ENCODE measurements at places on chromosomes 16 and 17.

GRCh38 chr17:45022655-45023339, 28.6 kb downstream of the DCAKD start:
- DNase-seq, result no peak

DNA sequence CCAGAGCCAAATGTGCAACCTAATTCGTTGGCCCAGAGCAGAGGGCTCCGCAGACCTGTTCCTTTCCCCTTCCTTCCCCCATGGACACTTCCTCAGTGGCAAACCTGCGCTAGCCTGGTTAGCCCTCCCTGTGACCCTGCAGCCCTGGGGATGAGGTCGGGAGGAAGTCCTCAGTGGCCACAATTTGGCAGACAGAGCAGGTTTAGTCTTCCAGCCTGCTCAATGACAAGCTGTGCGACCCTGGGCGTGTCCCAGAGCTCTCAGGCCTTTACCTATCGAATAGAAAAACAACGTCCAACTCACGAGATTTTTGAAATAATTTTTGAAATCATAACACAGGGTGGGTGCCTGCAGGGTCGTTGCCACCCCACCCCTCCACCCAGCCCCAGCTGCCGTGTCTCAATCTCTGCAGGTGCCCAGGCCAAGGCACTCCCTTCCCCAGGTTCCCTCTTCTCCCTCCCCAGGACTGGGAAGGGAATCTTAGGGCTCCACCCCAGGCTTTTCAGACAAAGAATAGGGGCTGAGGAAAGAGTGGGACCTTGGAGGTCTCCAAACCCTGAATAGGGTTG, 1.4 kb downstream of the HBM start:
- no peak for DNase-seq

- DNase-seq, result no peak
Measured at GRCh38 chr17:77756846-77757560, 201.5 kb upstream of the TNRC6C start.

DNA sequence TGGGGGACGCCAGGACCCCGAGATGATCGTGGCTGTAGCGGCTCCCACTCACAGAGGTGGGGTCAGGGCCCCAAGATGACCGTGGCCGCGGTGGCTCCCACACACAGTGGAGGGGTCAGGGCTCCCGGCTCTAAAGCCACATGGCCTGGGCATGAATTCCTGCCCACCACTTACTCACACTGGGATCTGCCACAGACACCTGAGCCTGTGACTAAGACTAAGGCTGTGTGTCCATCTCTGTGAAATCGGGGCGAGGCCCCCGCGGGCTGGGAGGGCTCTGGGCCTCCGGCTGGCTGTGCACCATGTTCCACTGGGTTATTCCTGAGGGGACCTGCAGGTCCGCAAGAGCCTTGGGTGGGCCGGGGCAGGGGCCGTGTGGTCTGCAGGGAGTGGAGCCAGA, 18.5 kb downstream of the ZFPM1 start:
- DNase-seq, result no peak

DNA sequence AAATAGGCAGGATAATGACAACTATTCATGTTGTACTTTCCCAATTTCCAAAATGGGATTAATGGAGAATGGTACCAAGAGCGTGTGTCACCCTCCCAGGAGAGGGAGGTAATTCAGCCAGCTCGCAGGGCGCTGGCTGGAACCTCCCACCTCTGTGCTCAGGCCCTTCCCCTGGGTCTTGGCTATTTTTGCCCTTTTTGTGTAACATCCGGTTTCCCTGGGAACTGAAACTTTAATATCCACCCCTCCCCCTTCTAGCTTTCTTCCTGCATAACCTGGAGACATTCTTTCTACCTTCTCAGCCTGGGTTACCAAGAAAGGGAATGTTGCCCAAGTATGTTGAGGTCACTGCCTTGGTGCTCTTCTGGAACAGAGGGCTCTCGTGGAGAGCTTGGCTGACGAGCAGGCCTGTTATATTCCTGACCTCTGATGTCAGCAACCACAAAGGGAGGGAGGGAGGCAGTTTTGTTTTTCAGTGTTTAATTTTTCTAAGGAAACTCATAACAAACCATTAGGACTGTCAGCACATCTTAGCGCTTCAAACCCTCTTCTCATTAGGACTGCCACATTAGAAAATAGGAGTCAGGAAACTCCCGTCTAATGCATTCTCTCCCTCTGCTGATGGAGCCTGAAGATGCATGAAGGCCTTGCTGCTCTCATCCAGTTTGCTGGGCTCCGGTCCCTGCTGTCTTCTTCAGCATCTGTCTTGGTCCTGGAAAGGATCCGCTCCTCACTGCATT, 25.6 kb downstream of the ITGB3 start:
- DNase-seq, result no peak

GRCh38 chr16:89048090-89048725, 45.4 kb upstream of the ACSF3 start:
- DNase-seq, result no peak

DNA sequence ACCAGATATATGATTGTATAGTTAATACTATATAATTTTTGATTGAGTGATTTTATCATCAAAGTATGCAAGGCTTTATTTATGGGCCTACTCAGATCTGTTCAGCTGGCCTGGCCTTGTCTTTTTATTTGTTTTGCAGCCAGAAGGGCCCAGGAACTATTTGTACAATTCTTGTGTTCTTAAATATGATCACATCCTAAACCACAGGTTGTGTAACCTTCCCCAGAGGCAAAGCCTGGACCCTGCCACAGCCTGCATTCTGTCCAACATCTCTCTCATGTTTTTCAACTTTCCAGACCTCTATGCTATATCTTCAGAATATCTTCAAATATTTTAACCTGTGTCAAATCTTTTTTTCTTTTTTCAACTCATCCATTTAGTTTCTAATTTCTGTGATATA, 410.4 kb upstream of the MON1B start:
- DNase-seq, result no peak

DNA sequence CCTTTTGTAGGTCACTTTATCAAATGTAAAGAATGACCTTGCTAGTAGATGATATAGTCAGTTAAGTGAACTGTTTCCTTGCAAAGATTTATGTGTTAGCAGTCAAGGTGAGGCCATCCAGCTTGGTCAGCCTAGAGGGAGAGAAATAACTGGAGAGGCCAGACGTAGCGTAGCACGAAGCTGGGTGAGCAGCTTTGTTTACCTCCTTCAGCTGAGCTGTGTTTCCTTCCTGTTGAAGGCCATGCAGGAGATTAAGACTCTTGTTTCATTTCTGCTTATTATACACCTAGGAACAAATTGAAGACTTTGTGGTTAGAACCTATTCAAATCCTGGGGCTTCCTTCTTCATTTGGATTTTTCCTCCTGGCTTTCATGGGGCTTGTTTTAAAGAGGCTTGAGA, 267.1 kb downstream of the PHKB start:
- DNase-seq, result no peak

- no peak for DNase-seq
Measured at GRCh38 chr17:64335486-64335885, 55.2 kb downstream of the PECAM1 start.

DNA sequence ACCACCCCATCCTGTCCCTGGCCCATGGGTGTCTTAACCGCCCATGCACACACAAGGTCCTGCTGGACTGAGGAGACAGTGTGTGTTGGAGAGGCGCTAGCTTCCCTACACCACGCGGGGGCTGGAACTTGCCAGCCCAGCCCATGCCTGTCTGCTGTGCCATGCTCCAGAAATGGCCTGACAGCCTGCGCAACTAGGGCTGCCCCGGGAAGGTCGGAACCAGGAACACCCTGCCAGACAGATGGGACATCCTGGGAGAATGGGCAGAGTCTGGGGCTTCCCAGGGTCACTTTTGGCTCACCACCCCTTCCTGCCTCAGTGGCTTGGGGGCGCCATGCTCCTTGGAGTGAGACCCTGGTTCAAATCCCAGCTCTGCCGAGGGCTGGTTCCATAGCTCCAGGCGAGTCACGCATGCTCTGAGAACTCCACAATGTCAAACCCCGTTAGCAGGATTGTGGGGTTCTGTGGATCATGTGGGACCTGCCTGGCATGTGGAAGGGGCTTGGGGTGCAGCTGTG, 36.2 kb downstream of the SREBF1 start:
- no peak for DNase-seq

- DNase-seq, result no peak
Measured at GRCh38 chr16:15489016-15489415, 54.6 kb downstream of the BMERB1 start.

DNA sequence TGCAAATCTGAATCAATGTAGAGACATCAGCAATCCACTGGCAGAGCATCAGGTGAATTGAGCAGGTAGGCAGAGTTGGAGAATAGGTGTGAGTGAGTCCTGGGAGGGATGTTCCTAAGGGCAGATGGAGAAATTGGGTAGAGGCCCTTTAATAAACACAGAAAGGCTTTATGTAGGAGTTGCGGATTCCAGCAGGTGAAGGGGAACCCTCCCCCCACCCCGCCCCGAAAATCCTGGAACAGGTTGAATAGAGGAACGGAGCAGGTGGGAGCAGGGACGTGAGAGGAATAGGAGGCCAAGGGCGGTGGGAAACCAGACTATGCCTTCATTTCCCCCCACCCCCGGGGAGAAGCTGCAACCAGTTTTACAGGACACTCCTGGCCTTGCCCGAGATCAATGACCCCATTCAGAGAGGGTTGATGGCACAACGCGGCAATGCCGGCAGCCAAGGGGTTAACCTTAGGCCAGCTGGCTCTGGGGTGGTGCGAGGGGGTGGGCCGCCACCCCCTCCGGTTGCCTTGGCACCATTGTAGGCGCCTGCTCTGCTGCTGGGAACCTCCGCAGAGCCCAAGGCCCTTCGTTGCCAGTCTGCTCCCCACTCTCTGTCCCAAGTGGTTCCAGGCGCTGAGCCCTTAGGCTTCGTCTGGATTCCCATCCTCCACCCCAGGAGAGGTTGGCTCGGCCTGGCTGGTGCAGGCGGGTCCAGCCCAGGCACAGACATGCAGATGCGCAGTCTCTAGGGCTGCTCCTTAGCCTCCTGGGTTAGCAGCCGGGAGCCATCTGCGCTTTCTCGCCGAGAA, 814 bp upstream of the RUNDC3A start:
- DNase-seq, result no peak

DNA sequence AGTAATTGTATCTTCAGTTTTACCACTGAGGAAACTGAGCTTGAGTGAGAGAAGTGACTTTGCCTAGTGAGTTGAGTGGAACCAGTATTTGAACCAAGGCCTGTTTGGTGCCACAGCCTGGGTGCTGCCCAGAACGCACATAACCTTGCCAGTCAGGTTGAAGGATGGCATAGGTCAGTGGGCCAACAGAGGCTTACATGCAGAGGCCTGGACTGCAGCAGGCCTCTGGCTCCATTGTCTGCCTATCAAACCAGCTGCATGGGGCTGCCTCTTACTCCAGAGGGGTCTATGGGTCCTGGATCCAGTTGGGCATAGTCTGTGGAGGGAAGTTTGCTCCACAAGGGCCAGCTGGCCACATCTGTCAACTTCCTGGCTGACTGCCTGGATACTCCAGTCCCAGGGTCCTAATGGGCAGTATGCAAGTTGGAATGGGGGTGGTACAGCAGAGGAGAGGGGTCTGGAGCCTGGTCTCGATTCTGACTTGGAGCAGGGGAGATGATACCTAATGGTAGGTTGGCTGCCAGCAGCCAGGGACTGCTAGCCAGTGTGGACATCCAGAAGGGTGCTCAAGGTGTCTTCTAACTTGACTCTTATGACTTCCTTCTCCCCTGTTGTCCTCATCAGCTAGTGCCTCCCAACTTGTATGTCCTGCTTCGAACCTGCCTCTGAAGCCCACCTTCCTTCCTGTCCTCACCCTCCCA, 11.1 kb upstream of the RNF112 start:
- DNase-seq, result no peak

DNA sequence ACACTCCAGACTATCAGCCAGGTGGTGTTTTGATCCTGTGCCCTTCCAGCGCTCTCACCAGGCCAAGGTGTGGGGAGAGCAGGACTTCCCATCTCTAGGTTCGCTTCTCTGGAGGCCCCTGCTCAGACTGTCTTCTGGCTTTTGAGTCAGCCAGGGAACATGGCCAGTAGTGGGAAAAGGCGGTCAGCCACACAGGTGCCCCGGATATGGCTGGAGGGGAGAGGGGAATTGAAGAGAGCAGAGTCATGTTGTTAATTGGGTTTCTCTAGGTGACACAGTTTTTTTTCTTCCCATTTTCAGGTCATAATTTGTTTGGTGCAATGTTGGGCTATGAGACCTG, 1.5 kb downstream of the MINK1 start:
- no peak for DNase-seq

GRCh38 chr17:64413513-64413912, 22.9 kb upstream of the PECAM1 start:
- no peak for DNase-seq

DNA sequence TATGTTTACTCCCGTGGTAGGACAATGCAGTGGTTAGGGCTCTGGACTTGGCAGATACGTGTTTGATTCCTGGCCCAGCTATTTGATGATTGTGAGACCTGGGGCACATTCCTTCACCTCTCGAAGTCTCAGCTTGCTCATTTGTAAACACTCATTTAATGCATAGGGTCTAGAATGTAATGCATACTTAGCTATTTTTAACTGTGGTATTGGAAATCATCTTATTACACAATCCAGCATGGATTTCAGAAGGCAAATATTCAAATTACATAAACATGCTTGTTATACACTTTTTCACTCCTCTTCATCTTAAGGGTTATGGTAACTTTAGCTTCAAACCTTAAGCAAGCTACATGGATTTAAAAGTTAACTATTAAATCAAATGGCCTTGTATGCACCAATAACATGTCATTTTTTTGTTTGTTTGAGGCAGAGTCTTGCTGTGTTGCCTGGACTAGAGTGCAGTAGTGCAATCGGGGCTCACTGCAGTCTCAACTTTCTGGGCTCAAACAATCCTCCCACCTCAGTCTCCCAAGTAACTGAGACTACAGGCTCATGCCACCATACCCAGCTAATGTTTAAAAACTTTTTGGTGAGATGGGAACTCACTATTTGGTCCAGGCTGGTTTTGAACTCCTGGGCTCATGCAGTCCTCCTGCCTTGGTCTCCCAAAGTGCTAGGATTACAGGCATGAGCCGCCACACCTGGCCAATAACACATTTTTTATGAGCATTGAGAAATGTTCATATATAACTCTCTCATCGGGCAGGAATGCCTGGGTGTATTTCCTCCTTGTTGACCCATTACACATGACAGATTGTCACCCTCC, 52.5 kb downstream of the VAT1L start:
- no peak for DNase-seq

DNA sequence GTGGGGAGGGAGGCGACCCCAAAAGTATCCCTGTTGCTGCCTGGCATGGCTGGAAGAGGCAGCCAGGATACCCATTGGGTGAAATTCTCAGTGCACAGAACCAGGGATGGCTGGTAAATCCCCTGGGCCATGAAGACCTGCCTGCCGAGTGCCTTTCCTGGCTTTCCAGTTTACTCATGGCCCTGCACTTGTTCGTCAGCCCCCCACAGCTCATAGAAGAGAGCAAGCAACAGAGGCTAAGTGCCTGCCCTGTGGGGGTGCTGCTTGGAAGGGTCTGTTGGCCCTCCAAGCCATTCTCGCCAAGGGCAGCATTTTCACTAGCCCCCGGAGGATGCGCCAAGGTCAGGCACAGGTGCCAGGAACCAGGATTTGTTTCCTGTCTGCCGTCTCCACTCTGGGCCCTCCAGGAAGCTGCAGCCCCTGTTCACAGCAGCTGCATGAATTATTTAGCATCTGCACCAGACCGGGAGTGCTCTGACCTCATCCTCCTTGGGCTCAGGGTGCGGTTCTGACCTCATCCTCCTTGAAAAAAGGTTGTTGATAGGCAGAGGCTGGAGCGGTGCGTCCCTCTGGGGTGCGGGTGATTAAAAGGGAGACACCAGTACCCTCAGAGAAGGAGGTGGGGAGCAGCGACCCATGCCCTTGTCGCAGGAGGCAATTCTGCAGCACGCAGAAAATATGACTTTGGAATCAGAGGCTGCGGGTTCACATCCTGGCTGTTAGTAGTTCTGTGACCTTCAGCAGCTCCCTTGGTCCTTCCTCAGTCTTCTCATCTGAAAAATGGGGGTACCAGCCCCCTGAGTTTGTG, 14.2 kb upstream of the CD300A start:
- no peak for DNase-seq

Data from stimulated activated CD8-positive, alpha-beta memory T cell treated with anti-CD3 and anti-CD28 coated beads, Interleukin-15, amount 100 ng/mL, for 48 hours (primary cell).